ENCODE measurements at places on chromosomes 5 and 9.

GRCh38 chr9:98995059-98995671, 51.5 kb downstream of the COL15A1 start:
- no peak for DNase-seq

DNA sequence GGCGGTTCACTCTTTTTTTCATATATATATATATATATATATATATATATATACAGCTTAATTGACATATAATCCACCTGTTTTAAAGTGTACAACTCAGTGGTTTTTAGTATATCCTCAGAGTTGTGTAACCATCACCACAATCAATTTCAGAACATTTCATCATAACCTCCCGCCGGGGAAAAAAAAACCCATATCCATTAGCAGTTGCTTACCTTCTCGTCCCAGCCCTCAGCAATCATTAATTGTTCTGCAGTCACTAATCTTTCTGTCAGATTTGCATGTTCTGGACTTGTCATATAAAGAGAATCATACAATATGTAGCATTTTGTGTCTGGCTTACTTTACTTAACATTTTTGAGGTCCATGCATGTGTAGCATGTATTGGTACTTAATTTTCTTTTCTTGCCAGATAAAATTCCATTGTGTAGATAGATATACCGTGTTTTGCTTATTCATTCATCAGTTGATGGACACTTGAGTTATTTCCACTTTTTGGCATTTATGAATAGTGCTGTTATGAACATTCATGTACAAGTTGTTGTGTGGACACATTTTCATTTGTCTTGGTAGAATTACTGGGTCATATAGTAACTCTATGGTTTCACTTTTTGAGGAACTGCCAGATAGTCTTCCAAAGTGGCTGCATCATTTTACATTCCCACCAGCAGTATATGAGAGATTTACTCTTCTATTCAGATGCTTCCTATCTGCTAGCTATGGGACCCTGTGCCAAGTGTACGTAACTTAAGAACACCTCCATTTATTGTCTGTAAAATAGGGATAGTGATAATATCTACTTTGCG, 3.5 kb upstream of the RNF145 start:
- DNase-seq, result no peak

GRCh38 chr5:37495210-37495609, 116.1 kb downstream of the WDR70 start:
- no peak for DNase-seq

- no peak for DNase-seq
Observed at GRCh38 chr5:141560151-141560550, 58.6 kb downstream of the DIAPH1 start.

DNA sequence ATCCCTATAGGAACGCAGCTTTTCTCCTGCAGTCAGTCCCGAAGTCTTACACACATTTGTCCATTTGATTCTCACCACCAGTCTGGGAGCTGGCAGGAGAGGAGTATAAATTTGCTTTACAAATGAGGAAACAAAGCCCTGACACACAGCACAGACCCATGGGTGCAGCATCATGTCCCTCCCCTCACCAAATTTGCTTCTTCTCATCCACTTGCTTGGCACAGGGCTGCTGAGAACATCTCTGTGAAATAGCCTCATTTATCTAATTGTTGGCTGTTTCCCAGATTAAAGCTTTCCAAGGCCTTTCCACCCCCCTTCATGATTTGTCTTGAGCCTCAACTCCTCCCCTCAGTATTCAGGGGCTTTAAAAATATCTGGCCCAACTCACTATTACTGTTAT, 11.3 kb upstream of the ADRB2 start:
- no peak for DNase-seq

GRCh38 chr9:19286634-19287188, 56.2 kb downstream of the DENND4C start:
- DNase-seq, result no peak

GRCh38 chr5:88667496-88668201, 215.3 kb downstream of the MEF2C start:
- no peak for DNase-seq

- no peak for DNase-seq
Observed at GRCh38 chr9:86801246-86801645, 146.1 kb downstream of the GAS1 start.

DNA sequence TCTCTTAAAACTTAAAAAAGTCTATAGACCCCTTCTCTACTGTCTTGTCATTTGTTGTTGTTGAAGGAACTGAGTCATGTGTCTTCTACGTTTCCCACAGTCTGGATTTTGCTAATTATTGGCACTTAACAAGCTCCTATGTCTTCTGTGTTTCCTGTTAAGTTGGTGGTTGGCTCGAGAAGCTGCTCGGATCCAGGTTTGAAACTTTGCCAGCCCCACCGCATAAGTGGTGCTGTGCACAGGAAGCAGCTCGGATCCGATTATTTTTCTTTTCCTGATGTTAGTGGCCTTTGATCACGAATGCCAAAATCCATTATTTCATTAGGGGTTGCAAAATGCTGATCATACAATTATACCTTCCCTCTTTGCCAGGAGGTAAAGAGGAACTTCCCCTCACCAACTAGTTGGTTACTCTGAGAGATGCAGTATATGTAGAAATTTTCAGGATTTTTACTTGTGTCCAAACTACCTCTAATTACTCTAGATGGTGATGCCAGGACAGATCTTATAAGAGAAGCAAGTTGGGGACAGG, 186.5 kb downstream of the NSG2 start:
- DNase-seq, result no peak

GRCh38 chr5:22986281-22986680, 133.1 kb upstream of the CDH12 start:
- no peak for DNase-seq

DNA sequence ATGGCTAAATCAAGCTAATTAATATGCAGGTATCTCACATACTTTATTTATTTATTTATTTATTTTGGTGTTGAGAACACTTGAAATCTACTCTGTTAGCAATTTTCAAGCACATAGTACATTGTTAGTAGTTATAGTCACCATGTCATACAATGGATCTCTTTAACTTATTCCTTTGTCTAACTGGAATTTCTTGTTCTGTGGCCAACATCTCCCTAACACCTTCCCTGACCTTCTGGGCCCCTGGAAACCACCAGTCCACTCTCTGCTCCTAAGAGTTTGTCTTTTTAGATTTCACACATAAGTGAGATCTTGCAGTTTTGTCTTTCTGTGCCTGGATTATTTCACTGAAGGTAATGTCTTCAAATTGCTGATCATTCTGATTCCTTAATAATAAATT, 229.1 kb downstream of the SEMA5A start:
- DNase-seq, result no peak

DNA sequence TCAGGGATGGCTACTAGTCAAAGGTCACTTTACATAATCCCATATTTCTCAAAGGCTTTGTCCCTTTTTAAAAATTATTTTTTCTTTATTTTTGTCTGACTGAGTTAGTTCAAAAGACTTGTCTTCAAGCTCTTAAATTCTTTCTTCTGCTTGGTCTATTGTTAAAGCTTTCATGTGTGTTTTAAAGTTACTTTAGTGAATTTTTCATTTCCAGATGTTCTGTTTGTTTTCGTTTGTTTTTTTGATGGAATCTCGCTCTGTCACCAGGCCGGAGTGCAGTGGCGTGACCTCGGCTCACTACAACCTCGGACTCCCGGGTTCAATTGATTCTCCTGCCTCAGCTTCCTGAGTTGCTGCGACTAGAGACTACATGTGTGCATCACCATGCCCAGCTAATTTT, 55.0 kb upstream of the SNCAIP start:
- no peak for DNase-seq

DNA sequence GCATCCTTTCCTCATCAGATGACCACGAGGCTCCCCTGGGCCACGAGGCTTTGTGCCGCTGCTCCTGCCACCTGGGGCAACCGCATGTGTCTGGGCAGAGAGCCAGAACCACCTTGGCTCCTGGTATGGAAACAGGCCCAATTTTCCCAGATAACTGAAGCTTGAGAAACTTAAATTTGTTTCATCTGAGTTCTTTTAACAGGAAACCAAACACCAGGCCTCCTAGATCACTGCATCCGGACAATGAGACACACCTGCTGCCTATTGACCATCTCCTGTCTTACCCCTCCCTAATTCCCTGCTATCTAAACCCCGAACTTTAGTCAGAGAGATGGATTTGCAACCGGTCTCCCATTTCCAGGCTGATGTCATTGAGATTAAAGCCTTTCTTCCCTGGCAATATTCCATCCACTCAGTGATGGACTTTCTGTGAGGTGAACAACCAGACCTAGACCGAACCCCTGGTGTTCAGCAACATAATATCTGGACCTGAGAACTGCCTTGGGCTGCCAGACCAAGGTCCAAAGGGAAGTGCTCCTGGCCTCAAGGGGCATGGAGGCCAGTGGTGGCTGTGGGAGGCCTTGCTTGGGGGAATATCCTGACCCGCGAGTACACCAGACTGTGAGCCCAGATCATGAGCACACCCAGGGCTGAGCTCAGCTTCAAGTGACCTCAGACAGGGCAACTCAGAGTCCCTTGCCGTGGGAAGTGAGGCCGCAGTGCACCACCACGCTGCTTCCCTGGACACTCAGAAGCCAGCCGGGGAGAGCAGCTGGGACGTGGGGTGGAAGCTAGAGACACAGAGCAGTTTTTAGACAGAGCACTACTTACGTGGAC, 199.7 kb downstream of the HSPA4 start:
- no peak for DNase-seq

GRCh38 chr5:53368516-53368915, 111.9 kb upstream of the FST start:
- DNase-seq, result no peak

GRCh38 chr5:27403243-27403882, 365.0 kb upstream of the CDH9 start:
- DNase-seq, result no peak

DNA sequence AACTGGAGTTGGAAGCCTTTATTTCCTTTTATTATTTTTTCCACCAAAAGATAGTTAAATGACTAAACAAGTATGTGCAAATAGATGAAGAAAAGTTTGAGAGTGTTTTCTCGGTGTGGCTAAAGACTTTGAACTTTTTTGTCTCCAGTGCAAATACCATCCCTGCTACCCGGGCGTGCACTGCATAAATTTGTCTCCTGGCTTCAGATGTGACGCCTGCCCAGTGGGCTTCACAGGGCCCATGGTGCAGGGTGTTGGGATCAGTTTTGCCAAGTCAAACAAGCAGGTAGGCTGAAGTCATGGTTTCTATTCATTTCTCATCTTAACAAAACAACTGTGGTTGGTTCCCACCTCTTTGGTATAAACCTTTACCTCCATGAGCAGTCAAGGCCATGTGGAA, 26.4 kb downstream of the THBS4 start:
- DNase-seq, result no peak

DNA sequence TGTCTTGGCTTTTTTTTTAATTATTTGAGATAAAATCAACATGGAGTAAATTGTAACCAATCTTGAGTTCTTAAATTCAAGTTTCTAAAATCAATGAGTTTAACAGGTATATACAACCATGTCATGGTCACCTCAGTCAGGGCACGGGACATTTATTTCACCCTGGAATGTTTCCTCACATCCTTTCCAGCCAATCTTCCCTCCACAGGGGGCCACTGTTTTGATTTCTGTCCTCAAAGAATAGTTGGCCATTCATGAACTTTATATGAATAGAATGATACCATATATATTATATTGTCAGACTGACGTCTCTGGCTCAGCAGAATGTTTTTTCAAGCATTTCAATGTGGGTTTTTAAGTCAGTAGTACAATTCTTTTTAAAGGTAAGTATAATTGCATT, 806 bp downstream of the ZNF474 start:
- no peak for DNase-seq

DNA sequence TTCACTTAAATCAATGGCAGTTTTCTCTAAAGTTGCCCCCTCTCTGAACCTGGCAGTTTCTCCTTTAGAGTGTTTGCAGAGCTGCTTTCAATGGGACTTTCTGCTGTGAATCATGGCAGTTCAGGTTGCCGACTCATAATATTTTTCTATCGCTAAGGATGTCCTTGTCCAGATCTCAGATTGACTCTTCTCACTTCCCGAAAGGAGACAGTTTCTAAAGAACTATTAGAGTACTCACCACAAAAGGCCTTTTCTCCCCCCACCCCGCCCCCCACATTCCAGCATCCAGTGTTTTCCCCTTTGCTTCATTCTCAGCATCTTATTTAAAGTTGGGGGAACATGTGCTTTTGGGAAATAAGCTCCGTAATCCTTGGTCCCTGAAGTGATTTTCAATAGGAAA, 443.5 kb upstream of the KLF4 start:
- no peak for DNase-seq

DNA sequence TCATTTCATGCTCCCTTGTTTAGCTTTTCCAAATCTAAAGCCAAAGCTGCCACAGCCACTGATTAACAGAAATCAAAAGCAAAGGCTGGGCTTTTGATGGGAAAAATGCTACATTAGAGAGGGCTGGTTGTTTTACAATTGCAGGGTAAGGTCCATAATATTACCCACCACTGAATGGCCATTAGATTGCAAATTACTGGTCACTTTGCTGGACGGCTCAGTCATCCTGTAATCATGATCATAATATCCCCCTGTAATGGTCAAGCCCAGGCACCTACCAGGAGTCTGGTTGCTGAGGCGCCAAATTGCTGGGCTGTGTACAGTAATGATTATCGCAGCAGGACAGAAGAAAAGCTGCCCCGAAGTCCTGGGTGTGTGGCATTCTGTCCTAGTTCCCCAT, 286.5 kb downstream of the ZSWIM6 start:
- no peak for DNase-seq
